ENCODE measurements at places on chromosomes 12 and 14.

DNA sequence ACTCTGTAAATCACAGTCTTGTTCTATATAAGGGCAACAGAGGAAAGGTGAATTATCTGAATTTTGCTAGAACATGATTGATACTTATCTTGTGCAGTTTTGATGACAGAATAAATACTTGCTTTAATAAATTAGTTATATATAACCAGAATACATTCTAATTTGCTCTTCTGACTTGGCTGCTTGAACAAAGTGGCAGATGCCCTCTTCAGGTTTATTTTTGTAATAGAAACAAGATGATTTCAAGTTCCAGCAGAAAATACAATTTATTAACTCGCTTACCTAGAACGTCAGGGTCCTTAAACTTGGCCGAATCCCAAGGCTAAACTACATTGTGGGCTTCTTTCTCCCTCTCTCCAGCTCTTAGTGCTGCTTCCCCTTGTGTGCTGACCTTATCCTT, 57.6 kb upstream of the SSTR1 start:
- no peak for DNase-seq

DNA sequence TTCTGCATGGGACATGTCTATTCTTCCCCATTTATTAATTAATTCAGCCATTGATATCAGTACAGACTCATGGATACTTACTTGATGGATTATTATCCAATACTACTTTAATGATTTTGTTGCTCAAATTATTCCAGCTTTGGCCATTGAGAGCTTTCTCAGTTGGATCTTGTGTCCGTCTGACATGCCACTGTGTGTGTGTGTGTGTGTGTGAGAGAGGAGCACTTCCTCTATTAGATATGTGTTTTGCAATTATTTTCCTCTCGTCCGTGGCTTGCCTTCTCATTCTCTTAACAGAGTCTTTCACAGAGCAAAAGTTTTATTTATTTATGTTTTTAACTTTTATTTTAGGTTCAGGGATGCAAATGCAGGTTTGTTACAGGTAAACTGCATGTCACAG, 194.2 kb downstream of the ADGRD1 start:
- no peak for DNase-seq

DNA sequence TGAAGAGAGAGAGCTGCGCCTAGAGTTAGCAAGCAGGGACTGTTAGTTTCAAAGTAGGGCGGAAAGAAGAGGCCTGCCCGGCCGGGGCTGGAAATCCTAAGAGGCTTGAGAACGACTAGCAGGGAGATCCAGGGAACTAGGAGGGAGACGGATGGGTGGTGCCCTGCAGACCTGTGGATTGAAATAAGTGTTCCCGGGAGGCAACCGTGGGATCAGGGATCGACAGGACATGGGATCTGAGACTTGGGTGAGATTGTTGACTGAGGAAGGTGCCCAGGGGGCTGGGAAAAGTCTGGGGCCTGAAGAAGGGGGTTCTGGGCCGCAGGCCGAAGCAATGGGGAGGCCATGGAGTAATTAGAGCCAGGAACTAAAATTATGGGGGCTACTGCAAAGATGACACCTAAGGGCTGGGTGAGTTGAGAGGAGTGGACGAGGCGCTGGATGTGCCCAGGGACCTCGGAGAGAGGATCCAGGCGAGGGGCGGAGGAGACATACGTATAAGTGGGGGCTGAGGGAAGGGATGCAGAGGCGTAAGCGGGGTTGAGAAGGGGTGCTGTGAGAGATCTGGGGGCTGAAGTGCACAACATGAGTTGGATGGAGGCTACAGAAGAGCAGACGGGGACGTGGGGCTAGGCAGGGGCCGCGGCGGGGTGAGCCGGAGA, 635 bp downstream of the LTA4H start:
- peak; percentile 50 for DNase-seq

DNA sequence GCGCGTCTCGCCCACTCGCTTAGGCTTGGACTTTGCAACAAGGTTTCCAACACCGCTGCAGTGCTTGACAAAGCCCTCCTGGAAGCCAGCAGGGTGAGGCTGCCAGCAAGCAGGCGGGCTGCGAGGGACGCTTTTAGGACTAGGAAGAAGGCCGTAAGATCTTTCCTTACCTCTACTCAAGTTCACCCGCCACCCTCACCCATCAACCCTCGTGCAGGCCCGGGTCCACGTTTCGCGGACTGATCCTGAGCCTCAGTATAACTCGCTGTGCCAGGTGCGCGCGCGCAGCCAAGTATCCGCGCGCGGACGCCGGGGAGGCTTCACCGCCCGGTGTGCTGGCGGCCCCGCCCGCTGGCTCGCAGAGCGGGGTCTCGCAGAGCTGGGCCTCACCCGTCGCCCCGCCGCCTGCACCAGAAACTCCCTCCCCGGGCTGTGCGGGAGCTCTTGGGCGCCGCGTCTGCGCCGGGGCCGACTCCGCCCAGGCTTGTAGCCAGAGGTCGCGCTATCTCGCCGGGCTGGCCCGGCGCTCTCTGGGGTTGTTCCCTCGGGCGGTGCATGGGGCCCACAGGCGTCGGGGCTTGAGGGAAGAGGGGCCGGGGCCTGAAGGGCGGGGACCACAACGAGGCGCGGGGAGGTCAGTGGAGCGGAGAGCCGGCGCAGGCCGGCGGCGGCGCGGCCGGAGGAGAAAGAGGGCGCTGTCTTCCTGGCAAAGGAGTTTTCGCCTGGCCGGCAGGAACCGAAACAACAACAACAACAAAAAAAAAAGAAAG, 7.6 kb upstream of the SIX1 start:
- peak; percentile 78 for DNase-seq

- no peak for DNase-seq
Observed at GRCh38 chr14:86066651-86067050, 536.7 kb downstream of the FLRT2 start.

- DNase-seq: no peak
Observed at GRCh38 chr14:51593397-51593796, 58.3 kb upstream of the FRMD6 start.

GRCh38 chr14:31420319-31421111, at the start of gene HEATR5A:
TSS of gene HEATR5A (minus strand) at chr14:31420550. CDS start at chr14:31402975, 17,575 bp downstream.
- DNase-seq: peak; percentile 98

DNA sequence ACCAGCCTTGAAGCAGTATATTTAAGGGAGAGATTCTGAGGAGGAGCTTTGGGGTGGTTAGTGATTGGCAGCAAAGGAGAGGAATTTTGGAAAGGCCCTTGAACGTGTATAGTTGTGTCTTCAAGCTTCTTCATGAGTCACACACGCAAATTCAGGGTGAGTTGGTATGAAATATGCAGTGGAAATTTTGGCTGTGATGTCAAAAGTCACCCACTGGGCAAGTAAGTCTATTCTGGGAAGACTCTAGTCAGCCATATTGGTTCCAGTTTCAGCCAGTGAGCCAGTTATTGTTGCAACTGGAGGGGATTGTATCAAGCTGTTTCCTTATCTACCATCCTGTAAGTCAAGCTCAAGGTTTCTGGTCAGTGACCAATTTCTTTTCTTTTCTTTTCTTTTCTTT, 32.0 kb upstream of the VASH1 start:
- no peak for DNase-seq

- no peak for DNase-seq
Observed at GRCh38 chr14:60679566-60680258, 30.4 kb upstream of the SIX1 start.

- DNase-seq: no peak
Observed at GRCh38 chr12:130970908-130971233, 17.2 kb downstream of the ADGRD1 start.

DNA sequence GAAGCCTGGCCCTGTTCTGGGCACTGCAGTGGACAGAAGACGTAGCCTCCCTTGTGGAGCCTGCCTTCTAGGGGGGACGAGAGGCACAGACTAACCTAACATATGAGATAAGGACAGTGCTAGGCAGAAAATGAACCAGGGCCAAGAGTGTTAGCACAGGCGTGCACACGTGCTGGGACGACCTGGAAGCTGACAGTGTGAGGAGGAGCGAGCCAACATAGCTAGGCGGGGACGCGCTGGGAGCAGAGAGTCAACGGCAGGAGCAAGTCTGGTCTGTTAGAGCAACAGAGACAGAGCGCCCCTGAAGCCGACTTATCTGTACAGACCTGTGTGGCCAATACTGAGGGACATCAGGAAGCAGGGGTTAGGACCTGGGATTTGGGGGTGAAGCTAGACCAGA, 8.0 kb downstream of the PXMP2 start:
- DNase-seq: no peak

DNA sequence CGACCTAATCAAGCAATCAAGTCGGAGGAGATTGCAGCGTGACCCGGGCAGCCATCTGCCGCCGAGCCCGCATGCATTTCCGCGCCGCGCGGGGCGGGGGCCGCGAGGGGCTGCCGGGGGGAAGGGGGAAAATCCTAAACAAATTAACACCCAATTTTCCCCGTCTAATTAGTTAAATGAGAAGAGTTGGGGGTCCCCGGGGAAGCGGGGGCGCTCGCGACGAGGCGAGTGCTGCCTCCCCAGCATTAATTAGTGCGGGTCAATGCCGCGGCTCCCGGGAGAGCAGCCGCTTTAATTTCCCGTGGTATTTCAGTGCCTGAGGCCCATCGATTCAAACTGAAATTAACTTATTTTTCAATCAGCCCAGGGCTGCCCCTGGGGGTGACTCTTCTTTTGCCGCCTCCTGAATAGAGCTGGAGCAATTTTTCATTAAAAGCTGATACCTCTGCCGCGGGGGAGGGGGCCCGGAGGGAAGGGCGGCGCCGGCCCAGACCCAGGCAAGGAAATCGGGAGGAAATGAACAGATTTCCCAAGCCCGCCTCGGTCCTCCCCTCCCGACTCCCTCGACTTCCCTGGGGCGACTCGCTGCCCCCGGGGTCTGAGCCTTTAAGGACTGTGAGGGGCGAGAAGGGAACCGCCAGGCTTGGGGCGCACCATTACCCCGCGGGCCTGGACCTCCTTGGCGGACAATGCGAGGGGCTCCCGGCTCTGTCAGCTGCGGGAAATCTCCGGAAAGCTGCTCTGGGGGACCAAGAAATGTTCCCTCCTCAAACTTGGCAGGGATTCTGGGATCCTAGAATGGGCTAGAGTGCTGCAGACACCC, 18.9 kb downstream of the VSX2 start:
- DNase-seq: peak; percentile 25

- DNase-seq: no peak
Observed at GRCh38 chr14:102187568-102188001, 47.9 kb downstream of the WDR20 start.

GRCh38 chr14:94000267-94000666, 3.2 kb downstream of the CCDC197 start:
- DNase-seq: no peak

- DNase-seq: no peak
Observed at GRCh38 chr12:80625901-80626300, 81.5 kb upstream of the MYF6 start.

DNA sequence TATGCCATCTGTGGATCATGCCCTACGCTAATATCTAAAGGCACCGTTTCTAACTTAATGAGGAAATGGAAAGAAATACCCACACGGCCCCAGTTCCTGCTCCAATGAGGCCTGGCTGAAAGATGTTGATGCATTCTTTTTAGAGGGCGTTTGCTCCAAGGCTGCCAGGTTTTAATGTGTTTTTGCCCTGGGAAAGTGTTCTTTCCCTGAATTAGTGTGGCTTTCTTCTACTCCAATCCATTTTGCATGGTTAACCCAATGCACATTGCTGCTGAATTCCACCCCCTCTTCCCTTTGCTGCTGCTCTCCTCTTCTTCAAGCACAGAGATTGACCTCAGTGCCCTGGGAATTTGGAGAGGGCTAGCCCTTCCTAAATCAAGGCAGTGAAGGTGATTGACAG, 1.1 kb downstream of the MYF5 start:
- DNase-seq: no peak

GRCh38 chr14:95877633-95878032, 1.0 kb downstream of the TUNAR start:
- DNase-seq: no peak

DNA sequence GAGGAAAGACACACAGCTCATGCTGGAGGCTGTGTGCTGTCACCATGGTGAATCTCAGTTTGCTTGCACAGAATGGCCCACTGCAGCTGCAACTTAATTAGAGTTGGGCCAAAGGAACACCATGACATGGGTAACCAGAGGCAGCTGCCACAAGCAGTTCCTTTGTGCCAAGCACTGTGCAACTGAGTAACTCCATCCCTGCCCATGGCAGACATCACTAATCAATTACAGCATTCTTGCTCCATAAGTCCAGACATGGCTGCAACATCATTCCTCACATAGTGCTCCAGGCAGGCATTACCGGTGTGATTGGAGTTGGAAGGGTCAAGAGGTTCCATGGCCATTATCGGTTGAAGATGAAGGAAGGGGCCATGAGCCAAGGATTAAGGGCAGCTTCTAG, 207.0 kb downstream of the RBM19 start:
- no peak for DNase-seq

- DNase-seq: no peak
Observed at GRCh38 chr14:101194373-101195308, 291.1 kb upstream of the RTL1 start.

DNA sequence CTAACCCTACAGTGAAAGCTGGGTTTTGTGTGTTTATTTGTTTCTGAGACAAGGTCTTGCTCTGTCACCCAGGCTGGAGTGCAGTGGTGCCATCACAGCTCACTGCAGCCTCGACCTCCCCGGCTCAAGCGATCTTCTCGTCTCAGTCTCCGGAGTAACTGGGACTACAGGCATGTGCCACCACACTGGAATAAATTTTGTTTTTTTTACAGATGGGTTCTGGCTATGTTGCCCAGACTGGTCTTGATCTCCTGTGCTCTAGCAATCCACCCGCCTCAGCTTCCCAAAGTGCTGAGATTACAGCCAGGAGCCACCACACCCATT, 26.4 kb downstream of the TBX3 start:
- no peak for DNase-seq

DNA sequence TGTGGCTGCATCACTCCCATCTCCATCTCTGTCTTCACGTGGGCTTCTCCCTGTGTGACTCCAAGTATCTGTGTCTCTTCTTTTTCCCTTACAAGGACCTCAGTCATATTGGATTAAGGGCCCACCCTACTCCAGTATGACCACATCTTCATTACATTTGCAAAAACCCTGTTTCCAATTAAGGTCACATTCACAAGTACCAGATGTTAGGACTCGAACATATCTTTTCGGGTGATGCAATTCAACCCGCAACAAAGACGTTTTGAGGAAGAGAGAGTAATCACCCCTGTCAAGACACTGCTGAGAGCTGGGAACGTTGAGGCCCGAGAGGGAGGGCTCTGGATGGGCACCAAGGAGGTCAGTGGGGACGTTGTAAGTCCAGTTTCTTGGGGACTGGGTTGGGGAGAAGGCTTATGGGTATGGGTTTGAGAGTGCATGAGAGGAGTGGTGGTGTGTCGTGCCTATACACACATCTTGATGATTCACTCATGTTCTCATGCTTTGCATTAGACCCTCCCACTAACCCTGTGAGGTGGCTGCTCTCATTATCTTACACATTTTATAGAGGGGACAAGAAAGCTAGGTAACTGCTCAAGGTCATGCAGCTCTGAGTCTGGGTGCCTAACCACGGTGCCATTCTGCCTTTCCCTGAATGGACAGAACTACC, 12.1 kb upstream of the IFI27 start:
- DNase-seq: no peak

DNA sequence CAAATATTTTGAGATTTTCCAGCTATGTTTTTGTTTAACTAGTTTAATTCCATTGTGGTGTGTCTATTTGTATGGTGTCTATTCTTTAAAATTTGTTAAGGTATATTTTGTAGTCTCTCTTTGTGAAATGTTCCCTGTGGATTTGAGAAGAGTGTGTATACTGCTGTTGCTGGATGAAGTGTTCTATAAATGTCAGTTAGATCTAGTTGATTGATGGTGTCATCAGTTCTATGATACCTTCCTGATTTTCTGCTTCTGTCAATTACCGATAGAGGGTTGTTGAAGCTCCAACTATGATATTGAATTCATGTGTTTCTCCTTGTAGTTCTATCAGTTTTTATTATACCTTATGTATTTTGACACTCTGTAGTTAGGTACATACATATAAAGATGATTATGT, 53.1 kb downstream of the FUT8 start:
- DNase-seq: no peak
